Uterine smooth muscle cell (primary cell): ENCODE measurements at places on chromosomes 13 and 19. TPM values are rescaled to one million over a fixed set of nuclear protein-coding genes. Genes with fewer than 3 reads are reported as not detected.

MAMSTR gene
- 1.1 and 1.2 TPM in 2 replicates for total RNA-seq

ZNF773 gene
- 21.5 and 27.0 TPM in 2 replicates for total RNA-seq

KIR2DL4 gene
- total RNA-seq = not detected in 2 replicates

TTYH1 gene
- total RNA-seq = not detected in 2 replicates

ATP4A gene
- not detected in 2 replicates for total RNA-seq

SERPINE3 gene
- under 0.01 TPM in 2 replicates for total RNA-seq

S1PR4 gene
- under 0.01 TPM in 1 of 2 replicates, not detected in the other for total RNA-seq

RFPL4AL1 gene
- total RNA-seq = not detected in 2 replicates

TGFBR3L gene
- total RNA-seq = 0.89 and 1.00 TPM in 2 replicates

FFAR3 gene
- total RNA-seq = not detected in 2 replicates

DDX39A gene
- total RNA-seq = 75.6 and 159 TPM in 2 replicates

TSHZ3 gene
- total RNA-seq = 7.5 and 14.0 TPM in 2 replicates

SLC7A10 gene
- total RNA-seq = not detected in 2 replicates

CD209 gene
- total RNA-seq = not detected in 2 replicates

MATK gene
- total RNA-seq = not detected in 2 replicates

C1QTNF9B gene
- 0.37 and 1.2 TPM in 2 replicates for total RNA-seq

N4BP2L1 gene
- total RNA-seq = 2.0 and 2.5 TPM in 2 replicates

NLRP9 gene
- not detected in 2 replicates for total RNA-seq

SPRED3 gene
- total RNA-seq = 2.4 TPM in 2 replicates

GFY gene
- total RNA-seq = 0.11 TPM in 1 of 2 replicates, not detected in the other

CD70 gene
- total RNA-seq = not detected in 2 replicates

ECSIT gene
- 42.2 and 47.6 TPM in 2 replicates for total RNA-seq

CYP4F2 gene
- not detected in 2 replicates for total RNA-seq

PALM3 gene
- total RNA-seq = 0.55 and 0.87 TPM in 2 replicates

PROSER3 gene
- 6.1 and 7.9 TPM in 2 replicates for total RNA-seq

SPINT2 gene
- total RNA-seq = 0.55 and 1.7 TPM in 2 replicates

ZNF331 gene
- total RNA-seq = 8.3 and 13.0 TPM in 2 replicates

CCDC8 gene
- 30.4 and 37.2 TPM in 2 replicates for total RNA-seq

EDNRB gene
- 2.9 and 9.7 TPM in 2 replicates for total RNA-seq
